ENCODE measurements at places on chromosomes 13 and 19.

DNA sequence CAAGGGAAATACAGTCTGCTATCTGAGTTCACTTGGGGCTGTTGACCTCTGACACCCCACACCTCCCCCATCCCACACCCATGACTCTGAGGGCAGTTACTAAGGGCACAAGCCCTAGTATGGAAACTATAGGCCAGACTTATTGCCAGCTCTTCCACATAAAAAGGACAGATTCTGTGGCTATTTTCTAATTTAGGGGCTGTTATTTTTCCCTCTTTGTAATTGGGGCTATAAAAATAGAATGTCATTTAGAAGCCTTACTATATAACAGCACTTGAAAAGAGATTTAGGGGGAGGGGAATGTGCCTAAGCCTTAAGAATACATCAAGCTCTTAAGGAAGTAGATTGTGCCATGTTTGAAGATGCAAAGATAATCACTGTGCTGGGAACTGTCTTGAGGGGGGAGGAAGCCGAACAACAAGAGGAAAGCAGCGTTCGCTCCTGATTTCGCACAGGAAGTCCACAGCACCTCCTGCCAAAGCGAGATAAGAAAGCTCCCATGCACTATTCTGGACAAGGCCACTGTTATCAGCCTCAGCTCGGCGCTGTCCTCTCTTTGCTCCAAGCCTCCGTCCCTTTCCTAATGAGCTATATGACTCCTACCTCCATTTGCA is 86.6 kb downstream of the FLT1 start:
- DNase-seq = no peak

GRCh38 chr13:80040196-80040980 is 300.5 kb downstream of the SPRY2 start:
- DNase-seq = no peak

DNA sequence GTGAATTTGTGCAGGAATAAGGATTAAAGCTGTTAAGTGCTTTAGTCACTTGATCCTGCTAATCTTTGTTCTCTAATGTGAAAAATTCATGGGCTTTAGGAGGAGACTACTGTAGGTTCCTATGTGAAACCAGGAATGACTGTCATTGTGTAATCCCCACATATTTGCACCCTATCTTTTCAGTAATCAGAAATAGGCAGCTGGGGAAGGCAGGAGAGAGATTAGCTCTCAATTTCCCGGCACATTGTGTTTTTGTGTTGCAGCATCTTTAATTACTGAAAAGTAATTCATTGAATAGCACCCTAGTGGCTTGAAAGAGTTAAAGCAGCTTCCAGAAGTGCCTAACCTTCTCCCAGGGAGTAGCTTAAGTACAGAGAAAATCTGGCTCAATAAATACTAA is 282.9 kb downstream of the OLFM4 start:
- DNase-seq = no peak

DNA sequence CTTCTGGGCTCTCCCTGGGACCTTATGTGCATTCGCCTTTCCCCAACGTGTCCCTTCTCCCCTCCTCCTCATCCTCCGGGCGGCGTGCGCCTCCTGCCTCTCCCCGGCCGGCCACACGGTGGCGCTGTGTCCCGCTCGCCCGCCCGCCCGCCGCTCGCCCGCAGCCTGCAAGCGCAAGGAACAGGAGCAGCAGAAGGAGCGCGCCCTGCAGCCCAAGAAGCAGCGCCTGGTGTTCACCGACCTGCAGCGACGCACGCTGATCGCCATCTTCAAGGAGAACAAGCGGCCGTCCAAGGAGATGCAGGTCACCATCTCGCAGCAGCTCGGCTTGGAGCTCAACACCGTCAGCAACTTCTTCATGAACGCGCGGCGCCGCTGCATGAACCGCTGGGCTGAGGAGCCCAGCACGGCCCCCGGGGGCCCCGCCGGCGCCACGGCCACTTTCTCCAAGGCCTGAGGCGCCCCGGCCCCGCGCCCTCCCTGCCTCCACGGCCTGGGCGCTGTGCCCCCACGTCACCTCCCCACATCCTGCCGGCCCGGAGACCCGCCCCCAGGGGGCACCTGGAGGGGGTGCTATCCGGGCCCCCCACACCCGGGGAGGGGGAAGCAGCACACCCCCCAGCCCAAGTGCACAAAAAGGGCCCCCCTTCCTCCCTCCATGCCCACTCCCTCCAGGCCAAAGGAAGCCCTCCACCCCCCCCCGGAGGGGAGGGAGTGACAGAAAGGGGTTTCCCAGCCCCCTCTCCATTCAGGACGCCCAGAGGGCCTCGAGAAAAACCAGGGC is 21.9 kb downstream of the ONECUT3 start:
- DNase-seq = no peak

DNA sequence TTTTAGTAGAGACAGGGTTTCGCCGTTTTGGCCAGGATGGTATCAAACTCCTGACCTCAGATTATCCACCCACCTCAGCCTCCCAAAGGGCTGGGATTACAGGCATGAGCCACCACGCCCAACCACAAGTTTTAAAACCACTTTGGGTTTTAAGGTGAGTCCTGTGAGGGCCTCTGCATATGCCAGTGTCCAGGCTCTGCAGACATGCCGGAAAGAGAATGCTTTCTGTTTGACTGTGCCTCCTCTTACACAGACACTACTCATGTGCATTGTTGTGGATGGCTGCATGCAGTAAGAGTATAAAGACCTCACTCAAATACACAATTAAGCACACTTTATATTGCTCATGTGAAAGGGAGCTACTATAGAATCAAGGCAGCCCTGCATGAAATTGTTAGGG is 20.8 kb upstream of the SLC25A30 start:
- no peak for DNase-seq

DNA sequence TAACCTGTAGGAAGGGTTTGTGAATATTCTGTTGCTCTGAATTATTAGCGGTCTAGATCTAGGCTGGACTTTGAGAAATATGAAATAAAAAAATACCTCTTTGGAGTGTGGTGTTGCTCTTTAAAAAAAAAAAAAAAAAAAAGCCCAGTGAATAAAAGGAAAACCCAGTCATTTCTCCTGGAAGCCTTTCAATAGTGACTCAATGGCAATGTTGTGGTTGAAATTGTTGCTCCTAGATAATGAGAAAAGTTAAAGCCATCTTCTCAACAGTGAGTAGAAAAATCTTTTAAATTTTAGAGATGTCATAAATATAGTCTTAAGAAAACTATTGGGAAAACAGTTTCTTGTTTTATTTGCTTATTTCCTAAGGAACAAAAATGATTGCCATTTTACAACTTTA is 135.3 kb downstream of the RFC3 start:
- no peak for DNase-seq

Data from activated CD8-positive, alpha-beta memory T cell treated with anti-CD3 and anti-CD28 coated beads for 1 hour (primary cell).